Cortex of kidney (tissue), 1 donor: ENCODE measurements at places on chromosomes 7 and 10.

DNA sequence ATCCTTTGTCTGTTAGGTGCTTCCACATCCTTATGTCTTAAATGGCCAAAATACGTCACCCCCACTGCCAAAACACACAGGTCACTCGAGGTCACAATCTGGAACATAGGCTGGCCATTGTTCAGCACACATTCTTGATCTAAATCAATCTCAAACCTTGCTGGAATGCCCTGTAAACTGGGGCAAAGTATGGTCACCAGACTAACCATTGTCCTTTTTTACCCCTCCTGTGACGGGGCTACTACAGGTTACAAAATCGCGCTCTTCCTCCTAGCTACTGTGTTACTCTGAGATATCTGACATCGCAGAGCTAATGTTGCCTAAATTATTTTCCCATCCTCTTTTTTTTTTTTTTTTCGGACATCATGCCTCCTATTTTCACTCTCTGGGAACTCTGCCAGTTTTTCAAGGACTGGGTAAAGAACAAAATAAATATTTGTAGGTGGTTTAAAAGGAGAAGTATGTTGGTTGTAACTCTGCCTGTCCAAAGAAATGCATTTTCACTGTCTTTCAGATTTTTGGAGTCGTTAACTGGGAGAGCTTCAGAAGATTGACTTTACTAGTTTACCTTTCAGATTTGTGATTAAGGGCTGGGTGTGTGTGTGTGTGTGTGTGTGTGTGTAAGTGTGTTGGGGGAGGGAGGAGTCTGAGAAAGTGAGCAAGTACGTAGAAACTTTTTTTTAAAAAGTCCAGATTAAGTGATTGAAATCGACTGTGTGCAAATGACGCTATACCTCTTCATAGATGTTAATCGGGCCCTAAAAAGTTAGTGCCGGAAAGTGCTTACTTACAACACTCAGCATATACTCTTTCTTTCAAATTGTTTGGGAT lies 942 bp upstream of the KIAA1217 start:
- DNase-seq: no peak

DNA sequence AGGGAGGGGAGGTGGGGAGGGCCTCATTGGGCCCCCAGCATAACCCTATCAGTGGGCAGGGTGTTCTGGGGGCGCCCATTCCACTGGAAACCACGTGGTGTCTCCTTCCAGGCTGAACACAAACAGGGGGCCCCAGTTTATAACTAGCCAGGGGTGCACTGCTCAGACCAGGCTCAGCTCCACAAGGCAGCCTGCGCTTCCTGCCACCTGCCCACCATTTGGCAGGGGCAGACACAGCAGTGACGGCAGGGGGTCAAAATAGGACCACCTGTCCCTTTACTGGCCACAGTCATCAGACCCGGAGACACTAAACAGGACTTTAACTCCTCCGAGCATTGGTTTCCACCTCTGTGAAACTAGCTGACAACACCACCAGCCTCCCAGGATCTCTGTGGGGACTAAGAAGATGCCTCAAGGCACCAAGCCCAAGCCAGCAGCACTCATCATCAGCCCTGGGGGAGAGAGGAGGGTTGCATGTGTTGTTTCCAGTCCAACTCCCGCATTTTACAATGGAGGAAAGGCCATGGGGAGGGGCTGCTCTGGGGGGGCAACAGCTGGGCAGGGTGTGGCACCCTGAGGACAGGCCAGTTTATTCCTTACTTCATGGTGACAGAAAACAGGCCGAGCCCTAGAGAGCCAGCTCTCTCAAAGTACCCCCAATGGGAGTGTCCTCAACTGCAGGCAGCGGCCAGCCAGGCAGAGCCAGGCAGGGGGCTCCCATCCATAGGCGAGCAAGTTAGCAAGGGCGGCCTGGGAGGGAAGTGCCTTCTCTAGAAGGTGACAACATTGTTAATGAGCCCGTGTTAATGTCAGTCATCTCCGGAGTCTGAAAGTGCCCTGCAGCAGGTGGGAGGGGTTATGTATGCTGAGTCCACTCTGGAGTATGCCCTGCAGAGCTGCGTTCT lies 127.6 kb downstream of the TNS3 start:
- DNase-seq: no peak

- no peak for DNase-seq
These were observed 355.2 kb downstream of the SUGCT start for GRCh38 chr7:40489844-40490602.

DNA sequence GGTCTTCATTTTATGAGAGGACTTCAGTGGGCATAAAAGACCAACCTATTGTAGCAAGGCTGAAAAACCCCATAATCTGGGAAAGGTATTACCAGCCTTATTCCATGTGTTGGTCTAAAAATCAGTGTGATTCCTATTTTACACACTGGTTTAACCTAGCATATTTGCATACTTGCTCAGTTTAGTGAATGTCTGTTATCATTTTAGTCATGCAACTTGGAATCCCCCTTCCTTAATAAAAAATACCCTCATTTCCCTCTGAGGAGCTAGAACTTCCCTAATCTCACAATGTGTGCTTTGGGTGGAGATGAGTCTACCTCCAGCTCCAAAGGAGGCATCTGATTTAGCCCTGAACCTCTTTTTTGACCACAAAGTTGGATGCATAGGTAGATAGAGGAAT lies 312.8 kb upstream of the SORCS1 start:
- no peak for DNase-seq

DNA sequence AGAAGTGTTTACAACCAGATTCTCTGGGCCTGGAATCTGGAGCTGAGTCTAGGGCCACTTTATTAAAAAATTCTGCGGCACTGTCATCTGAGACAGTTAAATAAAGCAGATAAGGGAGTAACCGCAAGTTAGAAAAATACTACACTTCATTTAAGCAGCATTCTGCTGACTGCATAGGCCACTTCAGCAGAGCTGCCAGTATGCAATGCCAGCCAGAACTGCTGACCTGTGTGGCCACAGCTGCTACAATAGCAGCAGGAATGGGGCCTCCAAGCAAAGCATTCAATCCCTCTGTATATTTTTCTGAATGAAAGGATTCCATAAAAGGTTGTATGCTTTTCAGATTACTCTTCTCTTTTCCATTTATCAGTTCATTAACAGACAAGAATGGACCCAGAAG lies 136.0 kb downstream of the COL28A1 start:
- DNase-seq: no peak

DNA sequence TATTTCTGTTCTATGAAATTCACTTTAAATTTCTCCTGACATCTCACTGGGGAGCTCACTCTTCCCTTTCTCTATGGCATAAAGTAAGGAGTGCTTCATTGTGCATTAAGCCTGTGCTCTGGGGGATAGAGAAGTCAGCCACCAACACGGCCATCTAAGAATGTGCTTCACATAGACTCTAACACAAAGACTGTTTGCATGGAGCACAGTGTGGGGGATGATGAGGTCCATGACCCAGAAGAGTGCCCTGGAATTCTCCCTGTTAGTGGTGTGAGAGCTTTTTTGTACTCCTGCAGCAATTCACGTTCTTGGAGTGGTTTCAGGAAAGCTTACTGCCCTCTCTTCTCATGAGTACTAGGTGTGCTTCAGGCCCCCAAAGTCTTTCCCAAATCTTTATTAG lies 43.9 kb upstream of the PDZD8 start:
- no peak for DNase-seq

DNA sequence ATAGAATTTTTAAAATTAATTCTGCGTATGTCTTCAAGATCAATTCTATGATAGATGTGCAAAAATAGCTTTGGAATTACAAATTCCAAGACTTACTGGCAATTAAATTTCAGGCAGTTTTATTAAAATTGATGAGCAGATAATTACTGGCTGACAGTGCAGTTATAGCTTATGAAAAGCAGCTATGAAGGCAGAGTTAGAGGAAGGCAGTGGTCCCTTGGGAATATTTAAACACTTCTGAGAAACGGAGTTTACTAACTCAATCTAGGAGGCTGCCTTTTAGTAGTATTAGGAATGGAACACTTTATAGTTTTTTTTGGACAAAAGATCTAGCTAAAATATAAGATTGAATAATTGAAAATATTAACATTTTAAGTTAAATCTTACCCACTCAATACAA lies 70.8 kb downstream of the CFTR start:
- no peak for DNase-seq

DNA sequence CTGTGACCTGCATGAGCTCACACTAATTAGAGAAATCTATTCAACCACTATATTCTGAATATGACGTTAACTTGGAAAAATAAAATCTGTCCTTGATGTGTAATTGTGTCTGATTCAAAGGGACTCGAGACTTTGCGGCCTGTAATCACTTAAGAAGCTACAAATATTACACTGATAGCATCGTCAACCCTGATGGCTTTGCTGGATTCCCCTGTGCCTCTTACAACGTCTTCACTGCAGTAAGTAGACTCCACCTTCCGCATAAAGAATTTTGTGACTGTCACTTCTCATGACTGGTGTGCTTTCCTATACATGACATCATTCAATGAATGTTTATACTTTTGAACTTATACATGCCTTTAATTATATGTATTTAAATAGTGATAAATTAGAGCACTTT lies 10.1 kb downstream of the PNLIP start:
- no peak for DNase-seq

GRCh38 chr10:124532106-124532641 lies 70.6 kb downstream of the LHPP start:
- no peak for DNase-seq

GRCh38 chr7:99143521-99143852 lies 421 bp downstream of the SMURF1 start:
- no peak for DNase-seq

GRCh38 chr10:26997610-26998009 lies 102.7 kb downstream of the ANKRD26 start:
- DNase-seq: no peak

DNA sequence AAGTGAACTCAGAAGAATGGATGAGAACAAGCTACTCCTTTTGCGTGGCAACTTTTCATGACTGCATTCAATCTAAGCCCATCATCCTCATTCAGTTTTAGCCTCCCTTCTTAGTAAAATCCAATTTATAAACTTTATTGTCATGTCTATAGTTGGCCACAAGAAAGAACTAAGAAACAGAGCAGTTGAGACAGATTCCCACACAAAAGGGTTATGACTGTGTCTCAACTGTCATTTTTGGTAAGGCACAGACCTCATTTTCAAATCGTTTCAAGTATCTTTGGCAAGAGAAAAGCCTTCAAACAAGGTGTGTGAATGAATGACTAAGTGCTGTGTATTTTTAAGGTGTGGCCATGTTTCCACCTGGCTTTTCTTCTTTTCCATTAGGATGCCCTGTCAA lies 84.2 kb upstream of the CREB5 start:
- no peak for DNase-seq

DNA sequence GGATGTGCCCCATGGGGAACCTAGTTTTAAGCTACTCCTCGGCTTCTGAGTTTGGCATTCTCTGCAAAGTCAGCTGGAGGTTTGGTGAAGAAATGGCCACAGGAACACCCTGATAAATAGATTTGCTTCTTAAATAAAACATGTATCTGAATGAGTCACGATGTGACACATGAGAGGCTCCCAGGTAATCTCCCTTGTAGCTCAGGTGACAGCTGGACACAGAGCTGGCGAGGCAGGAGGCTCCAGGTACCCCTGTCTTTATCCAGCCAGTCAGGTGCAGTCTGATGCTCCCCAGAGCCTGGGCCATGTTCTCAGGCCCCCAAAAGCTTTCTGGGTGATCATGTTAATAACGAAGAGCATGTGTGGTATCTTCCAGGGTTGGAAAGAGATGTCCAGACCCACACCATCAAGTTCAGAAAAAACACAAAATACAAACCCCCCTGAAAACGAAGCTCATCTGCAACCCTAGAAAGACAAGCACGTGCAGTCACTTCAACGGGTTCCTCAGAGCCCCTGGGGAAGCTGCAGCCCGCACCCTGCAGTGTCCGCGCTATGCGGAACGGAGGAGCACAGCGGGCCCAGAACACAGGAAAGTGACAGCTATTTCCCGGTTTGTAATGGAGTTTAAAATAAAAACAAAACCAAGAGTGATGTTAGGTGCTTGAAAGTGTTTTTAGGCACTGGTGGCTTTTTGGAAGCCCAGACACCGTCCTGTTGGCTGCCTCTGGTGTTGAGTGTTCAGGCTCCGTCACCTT lies 69.4 kb downstream of the ZRANB1 start:
- no peak for DNase-seq

- no peak for DNase-seq
These were observed 14.2 kb downstream of the KPNA7 start for GRCh38 chr7:99193527-99194220.

- DNase-seq: no peak
These were observed 50.8 kb upstream of the AOAH start for GRCh38 chr7:36775061-36775620.

GRCh38 chr7:75722373-75722772 lies 16.4 kb downstream of the HIP1 start:
- no peak for DNase-seq

DNA sequence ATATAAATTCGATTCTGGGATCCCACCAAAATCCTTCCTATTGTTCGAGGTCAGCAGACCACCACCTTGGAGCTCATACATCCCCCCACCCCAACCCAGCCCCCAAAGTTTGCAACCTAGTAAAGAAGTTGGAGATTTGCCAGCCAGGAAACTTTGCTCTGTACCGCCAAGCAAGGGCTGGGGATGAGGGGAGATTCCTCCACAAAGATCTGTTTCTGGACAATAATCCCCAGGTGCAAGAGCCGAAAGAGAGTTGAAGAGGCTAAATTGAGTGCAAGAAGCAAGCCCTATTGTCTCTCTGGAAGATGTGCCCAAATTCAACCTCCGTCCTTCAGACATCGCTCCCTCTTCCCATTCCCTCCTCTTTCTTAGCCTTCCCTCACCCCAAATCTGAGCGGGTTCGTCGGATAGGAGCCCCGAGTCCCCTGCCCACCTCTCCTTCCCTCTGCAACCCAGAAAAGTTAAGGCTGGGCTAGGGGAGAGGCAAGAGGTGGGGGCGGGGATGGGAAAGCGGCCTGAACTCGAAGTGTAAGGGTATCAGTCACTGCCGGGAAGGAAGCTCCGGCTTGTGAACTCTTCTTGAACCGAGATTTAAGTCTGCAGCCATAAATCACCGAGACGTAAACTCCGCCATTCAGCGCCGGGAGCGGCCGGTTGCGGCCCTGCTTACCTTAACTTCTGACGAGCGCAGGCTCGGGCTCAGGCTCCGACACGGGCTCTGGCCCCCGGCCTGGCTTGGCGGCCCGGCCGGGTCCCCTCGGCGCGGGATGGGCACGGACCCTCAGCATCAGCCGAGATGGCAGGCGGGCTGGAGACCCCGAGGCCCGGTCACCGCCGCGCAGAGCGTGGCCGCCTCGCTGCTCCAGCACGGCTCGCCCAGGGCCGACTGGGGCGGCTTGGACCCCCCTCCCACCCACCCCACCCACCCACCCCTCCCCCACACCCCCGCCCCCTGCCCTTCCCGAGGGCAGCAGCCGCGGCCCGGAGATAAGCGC lies 10.8 kb upstream of the HOXA2 start:
- DNase-seq: no peak

GRCh38 chr10:127485153-127485857 lies 63.8 kb upstream of the NPS start:
- DNase-seq: no peak
